Kidney capillary endothelial cell (primary cell): ENCODE measurements at places on chromosomes 4 and X.

GRCh38 chrX:96987228-96987627 lies 103.5 kb downstream of the RPA4 start:
- DNase-seq, result no peak

GRCh38 chrX:14352511-14352910 lies 176.8 kb upstream of the GLRA2 start:
- no peak for DNase-seq

- no peak for DNase-seq
These were observed 77.3 kb upstream of the MSX1 start for GRCh38 chr4:4781936-4782707.

GRCh38 chr4:54085284-54085683 lies 14.7 kb upstream of the GSX2 start:
- DNase-seq, result peak; percentile 75

- no peak for DNase-seq
These were observed 165.9 kb upstream of the HHIP start for GRCh38 chr4:144480068-144480467.

DNA sequence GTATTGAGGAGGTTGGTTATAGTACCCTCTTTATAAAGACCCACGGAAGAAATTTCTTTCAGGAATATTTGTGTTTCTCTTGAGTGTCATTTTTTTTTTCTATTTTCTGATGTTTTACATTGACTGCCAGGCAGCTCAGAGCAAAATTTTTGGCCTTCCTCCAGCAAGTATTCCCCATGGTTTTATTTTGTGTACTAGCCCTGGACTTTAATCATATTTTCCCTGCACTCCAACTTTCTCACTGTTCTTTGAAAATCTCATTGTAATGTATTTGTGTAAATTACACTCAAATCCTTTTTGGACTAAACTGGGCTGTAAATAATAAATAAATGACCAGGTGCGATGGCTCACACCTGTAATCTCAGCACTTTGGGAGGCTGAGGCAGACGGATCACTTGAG lies 45.6 kb upstream of the USP46 start:
- no peak for DNase-seq

GRCh38 chrX:44310227-44310626 lies 33.2 kb downstream of the EFHC2 start:
- no peak for DNase-seq

DNA sequence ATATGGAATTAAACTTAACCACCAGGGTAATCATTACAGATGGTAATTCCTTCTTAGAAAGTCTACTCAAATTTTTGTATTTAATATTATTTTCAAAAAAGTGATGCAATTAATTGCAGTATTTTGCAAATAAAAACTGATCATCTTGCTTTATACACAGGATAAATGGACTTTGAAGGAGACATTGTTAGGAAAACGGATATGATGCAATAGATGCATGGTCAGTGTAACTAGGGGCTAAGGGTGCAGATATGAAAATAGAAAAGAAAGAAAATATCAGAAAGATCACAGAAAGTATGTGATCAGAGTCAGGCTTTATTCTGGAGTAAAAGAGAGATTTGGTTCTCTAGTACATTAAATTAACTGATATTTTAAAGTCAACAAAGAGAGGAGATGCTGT lies 401.7 kb downstream of the TLL1 start:
- no peak for DNase-seq

- DNase-seq, result peak; percentile 30
These were observed 290.6 kb upstream of the TAPT1 start for GRCh38 chr4:16516796-16517439.

GRCh38 chr4:72319601-72320021 lies 249.4 kb downstream of the ADAMTS3 start:
- peak; percentile 95 for DNase-seq

DNA sequence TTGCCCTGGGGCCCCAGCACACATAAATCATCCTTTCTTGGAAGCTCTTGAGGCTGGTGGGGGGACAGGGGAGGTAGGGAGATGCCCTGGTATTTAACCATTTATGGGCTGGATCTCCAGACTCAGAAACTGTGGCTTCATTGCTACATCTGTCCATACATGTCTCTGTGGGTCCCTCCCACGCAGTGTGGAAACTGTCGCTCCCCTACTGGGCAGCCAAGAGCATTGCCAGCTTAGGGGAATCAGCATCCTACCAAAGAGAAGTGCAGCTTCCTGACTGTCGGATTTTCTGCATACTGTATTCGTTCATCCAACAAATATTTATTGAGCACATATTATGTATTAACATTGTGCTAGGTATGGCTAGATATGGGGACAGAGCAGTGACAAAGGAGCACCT lies 3.7 kb downstream of the GRIPAP1 start:
- DNase-seq, result no peak

DNA sequence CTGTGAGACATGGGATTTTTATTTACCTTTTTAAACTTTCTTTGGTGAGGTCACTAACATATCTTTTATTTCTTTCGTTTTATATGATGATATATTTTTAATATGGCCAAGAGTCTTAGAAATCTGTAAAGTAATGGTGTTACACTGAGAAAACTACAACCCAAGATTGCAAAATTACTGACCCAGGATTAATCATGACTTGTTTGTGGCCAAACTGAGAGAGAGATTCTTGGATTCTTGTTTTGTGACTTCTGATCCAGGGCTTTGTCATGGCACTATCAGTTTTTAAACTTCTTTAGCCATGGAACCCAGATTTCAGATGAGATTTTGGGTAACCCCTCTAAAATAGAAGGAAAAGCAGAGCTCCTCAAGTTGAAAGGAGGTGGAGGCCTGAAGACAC lies 42.0 kb downstream of the SGMS2 start:
- no peak for DNase-seq

DNA sequence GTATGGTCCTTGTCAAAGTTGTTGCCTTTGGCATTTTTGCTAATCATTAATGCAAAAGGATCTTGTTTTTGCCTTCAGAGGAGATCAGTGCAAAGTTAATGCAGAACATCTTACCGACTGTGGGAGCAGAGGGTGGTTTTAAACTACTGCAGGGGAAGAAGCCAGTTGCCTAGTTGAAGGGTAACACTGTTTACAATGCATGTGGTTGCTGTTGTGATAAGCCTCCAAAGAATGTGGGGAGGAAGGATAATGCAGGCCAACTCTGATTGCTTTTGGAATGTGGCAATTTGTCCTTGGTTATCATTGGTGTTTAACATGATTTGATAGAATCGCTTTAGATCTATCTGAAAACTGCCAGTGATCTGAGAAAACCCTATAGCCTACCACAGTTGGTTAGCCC lies 204.3 kb upstream of the TLL1 start:
- no peak for DNase-seq

DNA sequence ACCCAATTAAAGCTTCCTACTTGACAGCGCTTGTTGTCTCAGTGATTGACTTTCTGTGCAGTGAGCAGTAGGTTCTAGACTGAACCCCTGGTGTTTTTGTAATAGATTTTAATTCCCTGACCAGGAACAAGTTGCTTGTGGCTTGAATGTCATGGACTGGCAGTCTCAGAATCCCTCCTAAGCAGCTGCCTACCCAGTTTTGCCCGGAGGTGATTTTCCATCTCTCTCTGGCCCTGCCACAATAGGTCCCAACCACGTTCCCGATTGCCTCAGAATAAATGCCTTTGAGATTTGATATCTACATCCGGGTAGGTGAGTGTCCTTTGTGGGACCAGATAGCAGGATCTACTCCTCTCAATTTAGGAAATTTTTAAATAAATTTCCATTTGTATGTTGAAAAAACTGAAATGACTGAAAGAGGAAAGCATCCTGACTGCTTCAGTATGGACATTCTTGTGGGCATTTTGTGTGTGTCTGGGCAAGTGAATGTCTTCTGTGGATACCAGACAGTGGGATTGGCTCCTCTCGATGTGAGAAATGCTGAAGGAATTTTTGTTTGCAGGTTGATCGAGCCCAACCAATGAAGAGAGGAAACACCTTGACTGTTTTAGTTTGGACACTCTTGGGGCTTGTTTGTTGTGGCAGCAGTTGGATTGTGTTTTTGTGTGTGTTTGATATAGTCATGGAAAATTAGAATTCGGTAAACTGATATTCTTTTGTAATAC lies 1607.4 kb downstream of the C4orf33 start:
- no peak for DNase-seq

- no peak for DNase-seq
These were observed 34.9 kb downstream of the STX18 start for GRCh38 chr4:4506961-4507360.

GRCh38 chrX:153485396-153486080 lies 9.2 kb upstream of the BGN start:
- no peak for DNase-seq

- DNase-seq, result peak; percentile 71
These were observed 618.1 kb upstream of the GRIA3 start for GRCh38 chrX:122565952-122566351.

GRCh38 chrX:39721566-39722279 lies 376.0 kb downstream of the BCOR start:
- DNase-seq, result no peak

DNA sequence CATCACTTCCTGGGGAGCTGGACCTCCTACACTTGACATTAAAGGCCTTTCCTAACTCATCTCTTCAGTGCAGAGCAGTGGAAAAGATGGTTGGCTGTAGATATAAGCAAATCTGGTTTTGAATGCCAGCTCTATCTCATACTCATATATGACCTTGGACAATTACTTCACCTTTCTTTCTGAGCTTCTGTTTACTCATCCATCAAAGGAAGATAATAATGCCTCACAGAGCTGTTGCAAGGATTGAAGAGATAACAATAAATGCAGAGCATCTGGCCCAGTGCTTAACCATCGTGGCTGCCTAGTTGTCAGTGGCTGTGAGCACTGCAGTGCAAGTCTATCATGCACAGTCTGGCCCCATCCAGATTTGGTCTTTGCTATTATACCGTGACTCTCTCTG lies 148.1 kb upstream of the EOLA2 start:
- no peak for DNase-seq
